ENCODE measurements at places on chromosomes 13 and 19.

DNA sequence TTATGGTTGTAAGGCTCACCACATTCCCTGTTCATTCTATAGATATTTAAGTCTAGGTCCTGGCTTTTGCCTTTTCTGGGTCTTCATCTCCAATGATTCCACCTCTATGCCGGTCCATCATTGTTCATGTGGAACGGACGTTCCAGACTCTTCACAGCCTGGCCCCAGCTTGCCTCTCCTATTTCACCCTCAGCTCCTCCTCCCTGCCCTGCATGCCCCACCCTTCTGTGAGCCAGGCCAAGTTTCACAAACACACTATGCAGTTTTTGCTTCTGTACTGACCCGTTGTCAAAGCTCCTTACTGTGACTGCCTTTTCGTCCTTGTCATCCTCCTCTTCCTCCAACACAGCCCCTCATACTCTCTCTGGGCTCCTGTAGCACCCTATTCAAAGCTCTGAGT lies 31.3 kb downstream of the TEX26 start:
- DNase-seq, result no peak

DNA sequence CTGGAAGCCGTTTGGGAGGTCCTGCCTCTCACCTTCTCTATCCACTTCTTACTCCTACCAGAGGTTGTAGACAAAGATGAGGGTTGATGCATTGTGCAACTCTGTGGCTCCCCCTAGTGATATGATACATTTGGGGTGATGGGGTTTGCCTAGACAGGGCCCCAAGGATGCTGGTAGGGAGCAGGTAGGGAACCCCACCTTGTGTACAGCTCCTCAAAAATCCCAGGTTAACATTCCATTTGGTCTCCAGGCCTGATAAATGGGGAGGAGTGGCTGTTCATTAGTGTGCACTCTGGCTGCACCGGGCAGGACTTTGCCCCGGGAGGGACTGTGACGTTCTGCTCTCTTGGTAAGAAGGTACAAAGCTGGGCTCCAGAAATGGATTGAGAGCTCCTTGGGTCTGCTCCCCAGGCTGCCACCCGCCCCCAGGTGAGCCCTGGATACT lies 19.2 kb downstream of the SIGLEC8 start:
- DNase-seq, result no peak

GRCh38 chr13:21013682-21014038 lies 47.7 kb downstream of the LATS2 start:
- no peak for DNase-seq

DNA sequence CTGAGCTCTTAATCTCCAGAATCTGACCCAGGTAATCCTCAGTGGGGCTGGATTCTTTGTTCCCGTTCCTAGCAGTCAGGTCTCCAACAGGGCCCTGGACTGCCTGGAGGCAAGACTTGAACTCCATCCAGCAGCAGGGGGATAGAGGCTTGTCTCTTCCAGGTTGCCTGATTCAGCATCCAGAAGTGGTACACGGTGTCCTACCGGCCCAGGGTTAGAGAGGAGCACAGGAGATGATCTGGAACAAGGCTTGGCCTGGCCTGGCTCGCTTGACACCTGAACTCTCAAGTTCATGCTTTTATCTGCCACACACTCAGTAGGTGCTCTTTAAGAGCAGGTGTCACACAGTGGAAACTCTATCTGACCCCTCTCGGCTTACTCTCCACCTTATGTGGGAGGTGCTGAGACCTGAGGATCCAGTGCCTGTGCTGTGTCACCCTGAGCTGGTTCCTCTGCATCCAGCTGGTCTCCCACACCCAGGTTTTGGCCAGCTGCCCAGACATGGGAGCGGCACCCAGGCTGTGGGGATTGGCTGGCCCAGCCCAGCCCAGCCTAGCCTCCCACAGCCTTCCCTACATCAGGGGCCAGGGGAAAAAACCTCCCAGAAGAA lies at the start of gene CYP4F3:
TSS of gene CYP4F3 (plus strand) at position 604 of the 610 bp plus-strand sequence. CDS start 519 bp downstream, outside the sequence.
- DNase-seq, result no peak

GRCh38 chr19:10896851-10897526 lies 25.6 kb downstream of the CARM1 start:
- no peak for DNase-seq

DNA sequence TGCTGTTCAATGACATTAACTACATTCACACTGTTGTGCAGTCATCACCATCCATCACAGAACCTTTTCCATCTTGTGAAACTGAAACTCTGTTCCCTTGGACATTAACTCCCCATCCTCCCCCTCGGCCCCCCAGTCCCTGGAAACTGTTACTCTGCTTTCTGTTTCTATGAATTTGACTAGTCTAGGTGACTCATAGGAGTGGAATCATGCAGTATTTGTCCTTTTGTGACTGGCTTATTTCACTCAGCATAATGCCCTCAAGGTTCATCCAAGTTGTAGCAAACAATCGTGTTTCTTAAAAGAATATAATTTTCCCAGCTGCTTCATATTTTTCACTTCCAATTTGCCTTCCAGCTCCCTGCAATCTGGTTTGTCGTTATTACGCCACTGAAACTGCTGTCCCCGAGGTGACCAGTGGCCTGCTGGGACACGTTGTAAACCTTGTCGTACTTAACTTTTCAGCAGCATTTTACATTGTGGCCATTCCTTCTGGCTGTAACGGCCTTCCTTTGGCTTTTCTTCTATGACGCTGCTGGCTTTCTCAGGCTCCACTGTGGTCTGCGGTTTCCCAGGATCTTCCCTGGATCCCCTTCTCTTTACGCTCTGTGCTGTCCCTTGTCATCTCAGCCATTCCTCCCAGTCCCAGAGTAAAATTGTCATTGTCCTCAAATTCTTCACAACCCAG lies 74.0 kb downstream of the DHRS12 start:
- DNase-seq, result no peak

DNA sequence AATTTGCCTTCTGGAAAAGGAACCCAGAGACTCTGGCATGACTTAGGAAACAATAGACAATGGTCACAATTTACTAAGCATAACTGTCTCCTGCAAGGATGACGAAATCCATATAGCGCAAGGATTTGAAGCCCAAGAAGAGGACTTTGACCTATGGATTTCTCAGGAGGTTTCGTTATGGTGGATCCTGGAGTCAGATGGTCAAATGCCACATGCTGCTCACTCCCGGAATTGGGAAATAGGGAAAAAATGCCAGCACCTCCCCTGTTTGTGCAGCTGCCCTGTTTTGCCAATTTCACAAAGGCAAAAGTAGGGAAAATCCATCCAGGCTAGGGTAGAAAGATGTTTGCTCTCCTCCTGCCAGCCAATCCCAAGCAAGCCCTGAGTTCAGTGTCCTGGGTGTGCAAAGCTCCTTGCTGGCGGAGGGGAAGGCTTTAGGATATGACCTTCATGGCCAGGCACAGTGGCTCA lies 23.4 kb downstream of the RDH8 start:
- DNase-seq, result no peak

GRCh38 chr13:35179494-35179893 lies 237.4 kb downstream of the NBEA start:
- DNase-seq, result no peak

GRCh38 chr19:54916822-54917221 lies 10.9 kb downstream of the NCR1 start:
- DNase-seq, result no peak

DNA sequence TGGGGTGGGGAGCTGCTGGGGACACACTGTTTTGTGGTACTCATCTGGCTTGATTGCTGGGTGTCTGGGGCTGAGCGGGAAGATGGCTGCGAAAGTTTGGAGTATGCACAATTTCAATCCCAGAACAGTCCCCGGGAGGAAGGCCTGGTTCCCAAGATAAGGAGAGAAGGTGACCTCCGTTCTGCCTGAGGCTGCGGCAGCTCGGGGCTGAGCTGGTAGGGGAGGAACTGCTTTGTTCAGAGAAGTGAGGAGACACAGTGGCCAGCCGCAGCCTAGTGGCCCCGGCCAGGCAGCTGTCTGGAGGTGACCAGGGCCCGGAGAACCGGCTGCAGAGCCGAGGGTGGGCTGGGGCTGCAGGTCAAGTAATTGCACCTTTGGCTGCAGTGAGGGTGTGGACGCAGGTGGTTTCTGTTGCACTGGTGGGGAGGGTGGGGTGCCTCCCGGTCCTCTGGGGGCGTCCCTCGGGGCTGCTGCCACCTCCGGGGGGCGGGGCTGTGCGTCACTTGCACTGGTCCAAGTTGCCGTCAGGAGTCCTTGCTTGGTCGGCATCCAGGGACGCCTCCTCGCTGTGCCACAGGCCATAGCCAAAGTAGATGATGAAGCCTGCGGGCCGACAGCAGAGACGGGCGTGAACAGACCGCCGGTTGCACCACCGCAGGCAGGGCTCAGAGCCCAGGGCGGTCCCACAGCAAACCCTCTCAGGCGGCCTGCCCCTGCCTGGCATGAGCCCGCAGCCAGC lies 81.3 kb downstream of the SLC7A1 start:
- DNase-seq, result no peak

DNA sequence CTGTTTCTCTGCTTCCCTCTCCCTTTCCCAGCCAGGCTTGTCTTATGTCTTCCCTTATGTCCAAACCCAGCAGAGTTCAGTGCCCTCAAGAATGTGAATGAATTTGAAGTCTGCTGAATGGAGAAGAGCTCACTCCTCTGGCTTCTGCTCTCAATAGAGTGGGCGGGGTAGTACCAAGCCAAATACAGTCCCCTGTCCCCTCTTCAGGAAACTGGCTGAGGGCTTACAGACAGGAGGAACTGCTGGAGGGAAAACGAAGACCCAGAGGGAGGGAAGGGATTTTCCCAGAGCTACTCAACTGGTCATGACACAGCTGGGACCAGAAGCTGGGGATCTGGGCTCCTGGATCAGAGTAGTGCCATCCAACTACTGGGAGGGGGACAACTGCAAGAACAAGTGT lies 32.9 kb upstream of the POU2F2 start:
- no peak for DNase-seq

- peak; percentile 64 for DNase-seq
Observed at GRCh38 chr13:76991432-76991795, 467 bp upstream of the CLN5 start.

- DNase-seq, result no peak
Observed at GRCh38 chr19:11088506-11089253, 583 bp upstream of the LDLR start.

GRCh38 chr19:48556163-48556562 lies 4.2 kb downstream of the SULT2B1 start:
- DNase-seq, result no peak

GRCh38 chr13:96728463-96728862 lies 265.8 kb downstream of the OXGR1 start:
- no peak for DNase-seq

GRCh38 chr13:111210544-111211469 lies 95.7 kb downstream of the ARHGEF7 start:
- DNase-seq, result no peak

DNA sequence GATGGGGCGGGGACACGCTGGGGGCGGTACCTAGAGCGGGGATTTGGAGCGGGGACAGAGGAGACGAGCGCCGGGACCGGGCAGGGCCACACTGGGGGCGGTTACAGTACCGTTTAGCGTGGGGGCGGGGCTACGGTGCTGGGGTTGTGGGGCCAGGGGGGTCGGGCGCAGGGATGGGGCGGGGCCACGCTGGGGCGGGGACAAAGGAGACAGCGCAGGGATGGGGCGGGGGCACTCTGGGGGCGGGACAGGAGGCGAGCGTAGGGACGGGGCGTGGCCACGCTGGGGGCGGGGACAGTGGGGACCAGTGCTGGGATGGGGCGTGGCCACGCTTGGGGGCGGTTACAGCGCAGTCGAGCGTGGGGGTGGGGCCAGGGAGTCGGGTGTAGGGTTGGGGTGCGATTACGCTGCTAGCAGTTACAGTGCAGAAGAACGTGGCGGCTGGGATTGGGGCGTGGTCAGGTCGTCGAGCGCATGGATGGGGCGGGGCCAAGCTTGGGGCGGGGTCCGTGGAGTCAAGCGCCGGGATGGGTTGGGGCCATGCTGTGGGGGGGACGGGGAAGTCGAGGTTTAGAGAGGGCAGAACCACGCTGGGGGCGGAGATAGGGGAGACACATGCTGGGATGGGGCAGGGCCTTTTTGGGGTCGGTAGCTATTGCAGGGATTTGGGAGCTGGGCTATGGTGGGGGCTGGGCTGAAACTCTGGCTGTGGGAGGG lies 660 bp downstream of the ALKBH7 start:
- DNase-seq, result peak; percentile 99

DNA sequence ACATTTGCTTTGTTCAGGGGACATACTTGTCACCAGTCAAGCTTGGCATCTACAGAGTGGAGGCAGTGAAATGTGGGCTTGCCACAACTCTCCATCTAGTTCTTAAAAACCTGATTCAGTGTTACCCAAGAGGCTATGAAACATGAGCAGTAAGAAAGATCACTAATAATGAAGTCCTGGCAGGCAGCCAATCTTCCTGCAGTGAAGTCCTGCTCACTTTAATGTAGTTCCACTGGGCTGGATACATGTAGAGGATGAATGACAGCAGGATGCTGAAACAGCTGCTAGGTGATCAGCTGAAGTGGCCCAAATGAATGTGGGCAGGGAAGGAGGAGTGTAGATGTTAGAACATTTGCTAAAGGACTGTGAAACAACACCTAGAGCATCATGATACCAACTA lies 1213.1 kb downstream of the OLFM4 start:
- DNase-seq, result no peak

GRCh38 chr13:93727211-93728141 lies 500.9 kb downstream of the GPC6 start:
- DNase-seq, result no peak

- no peak for DNase-seq
Observed at GRCh38 chr13:59444210-59444857, 719.4 kb downstream of the DIAPH3 start.

GRCh38 chr19:32388393-32388855 lies 17.1 kb upstream of the DPY19L3 start:
- DNase-seq, result no peak

GRCh38 chr13:66994517-66995202 lies 235.5 kb downstream of the PCDH9 start:
- DNase-seq, result no peak

DNA sequence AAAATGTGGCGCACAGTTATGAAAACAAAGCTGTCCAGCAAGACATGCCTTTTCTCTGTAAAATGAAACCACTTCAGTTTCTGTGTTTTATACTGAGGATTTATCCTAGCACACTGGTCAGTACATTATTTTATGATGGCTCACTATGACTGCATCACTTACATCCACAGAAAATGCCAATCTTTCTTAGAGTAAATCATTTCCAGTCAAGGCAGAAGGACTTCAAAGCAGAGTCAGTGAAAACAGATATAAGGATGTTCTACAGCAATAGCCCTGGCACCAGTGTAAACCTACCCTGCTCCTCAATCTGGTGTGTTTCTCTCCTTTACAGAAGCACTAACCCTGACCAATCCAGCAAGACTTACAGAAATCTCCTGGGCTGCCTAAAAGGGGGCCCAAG lies 473.5 kb downstream of the GPC6 start:
- no peak for DNase-seq

GRCh38 chr13:77176350-77176749 lies 149.4 kb upstream of the FBXL3 start:
- DNase-seq, result no peak

DNA sequence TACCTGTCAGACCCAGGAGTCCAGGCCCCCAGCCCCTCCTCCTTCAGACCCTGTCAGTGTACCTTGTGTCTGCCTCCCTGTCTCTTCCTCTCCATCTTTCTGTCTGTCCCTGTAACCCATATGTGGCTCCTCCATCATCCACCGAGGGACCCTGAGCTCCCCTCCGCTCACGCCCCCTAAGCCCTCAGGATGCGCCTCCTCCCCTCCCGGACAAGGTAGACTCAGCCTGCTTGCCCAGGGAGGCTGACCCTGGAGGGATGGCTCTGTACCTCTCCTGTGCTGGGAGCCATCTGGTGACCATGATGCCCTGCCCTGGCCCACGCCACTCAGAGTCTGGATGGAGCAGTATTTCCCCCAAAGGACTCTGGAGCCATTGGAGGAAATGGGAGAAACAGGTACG lies 1.0 kb upstream of the CAPN12 start:
- no peak for DNase-seq

- DNase-seq, result no peak
Observed at GRCh38 chr13:20221772-20222171, 10.3 kb downstream of the GJB6 start.

Data from activated CD4-positive, alpha-beta T cell treated with anti-CD3 and anti-CD28 coated beads for 4 hours (primary cell).